ENCODE measurements at places on chromosomes 6 and 20.

DNA sequence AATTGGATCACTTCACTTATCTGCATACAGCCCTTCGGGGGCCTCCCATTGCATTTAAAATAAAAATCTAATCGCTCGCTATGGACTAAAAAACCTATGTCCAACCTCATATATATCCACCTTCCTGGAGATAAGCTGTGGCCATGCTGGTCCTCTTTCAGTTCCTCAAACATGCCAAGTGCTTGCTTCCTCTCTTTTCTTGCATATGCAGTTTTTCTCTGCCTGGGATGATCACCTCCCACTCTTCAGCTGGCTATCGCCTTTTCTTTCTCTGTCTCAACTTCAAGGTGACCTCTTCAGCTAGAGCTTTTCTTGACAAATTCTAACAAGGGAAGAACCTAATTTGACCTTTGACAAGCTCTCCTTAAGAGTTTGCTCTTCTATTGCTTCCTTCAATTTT is 5.6 kb upstream of the TFB1M start:
- DNase-seq, result no peak

DNA sequence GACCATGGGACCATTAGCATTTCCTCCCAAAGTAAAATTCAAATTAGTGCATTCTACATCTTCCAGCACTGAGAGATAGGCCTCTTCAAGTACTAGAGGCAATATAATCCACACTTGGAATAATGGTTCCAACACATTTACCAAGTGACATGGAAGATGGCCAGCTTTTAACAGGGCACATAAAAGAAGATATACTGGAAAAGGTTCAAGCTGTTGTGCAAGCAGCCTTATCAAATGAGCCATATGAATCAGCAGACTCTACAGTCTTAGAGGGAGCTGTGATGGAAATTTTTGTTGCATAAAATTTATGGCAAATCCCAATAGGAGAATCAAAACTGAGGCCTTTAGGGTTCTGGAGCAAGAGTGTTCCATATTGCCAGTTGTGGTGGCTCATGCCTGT is 526.6 kb upstream of the IRAK1BP1 start:
- no peak for DNase-seq

DNA sequence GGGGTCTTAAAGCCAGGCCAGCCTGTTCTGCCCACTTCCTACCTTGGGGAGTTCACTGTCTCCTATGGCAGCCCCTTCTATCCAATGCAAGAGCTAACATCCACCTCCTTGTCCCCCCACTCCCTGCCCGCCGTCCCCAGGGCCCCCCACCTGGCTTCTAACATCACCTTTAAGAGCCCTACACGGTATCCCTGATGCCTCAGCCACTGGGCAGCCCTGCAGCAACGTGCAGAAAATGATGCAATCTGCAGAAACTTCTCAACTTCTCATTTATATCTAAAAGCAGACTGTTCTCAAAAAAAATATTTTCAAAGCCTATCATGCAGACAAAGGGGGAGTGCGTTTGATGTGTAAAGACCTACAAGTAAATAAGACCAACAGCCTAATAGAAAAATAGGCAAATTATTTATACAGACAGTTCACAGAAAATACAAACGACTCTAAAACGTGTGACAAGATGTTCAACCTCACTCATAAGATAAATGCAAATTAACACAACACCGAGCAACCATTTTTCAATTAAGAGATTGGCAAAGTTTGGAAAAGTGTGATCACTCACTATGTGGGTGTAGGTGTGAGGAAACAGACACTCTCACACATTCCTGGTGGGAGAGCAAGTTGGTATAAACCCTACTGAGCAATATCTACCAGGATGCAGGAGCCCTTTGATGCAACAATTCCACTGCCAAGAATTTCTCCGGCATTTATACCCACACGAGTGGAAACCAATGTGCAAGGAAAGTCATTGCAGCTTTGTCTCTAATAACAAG is 15.1 kb upstream of the HCK start:
- no peak for DNase-seq

DNA sequence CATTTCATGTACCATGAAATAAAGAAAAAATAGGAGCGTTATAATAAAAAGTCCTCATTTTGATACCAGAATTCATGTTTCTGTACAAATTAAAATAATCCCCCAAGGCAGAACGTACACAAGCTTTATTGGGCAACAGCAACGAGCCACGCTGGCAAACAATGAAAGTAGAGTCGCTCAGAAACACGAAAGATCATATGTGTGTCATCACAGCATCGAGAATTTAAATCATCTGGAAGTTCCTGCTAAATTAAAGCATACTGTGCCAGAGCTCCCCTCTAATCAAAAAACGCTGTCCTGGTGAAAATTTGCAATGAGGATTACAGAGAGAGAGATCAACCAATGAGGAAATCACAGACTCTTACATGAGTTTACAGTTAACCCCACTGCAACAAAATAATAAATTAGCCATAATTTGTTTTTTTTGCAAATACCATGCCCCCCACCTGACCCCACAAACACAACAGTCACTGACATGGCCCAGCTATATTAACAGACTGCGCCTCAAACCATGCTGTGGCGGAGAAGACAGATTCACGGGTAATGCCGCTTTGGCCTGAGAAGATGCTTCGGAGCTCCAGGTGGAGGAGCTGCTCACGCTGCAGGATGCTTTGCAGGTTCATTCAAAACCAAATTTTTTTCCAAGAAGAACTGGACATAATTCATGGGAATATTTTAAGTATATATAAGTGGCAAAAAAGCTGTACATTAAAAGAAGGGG is 54.3 kb upstream of the NFATC2 start:
- no peak for DNase-seq

DNA sequence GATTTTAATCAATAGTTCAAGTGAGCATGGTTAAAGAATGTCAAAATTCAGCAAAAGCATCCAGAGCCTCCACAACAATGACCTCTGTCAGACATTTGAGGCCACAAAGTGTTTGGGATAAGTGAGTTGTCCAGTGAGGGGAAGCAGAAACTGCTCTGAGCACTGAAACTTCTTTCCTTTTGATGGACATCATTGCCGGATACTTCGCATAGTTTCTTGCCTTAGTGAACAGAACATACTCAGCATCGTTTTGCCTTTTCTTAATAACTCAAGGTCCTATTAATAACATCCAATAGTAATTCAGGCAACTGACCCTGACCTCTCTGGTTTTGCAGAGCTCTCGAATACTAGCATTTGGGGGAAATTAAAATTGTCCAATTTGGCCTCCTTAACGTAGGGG is 78.6 kb downstream of the EDN3 start:
- no peak for DNase-seq

All from central memory CD4-positive, alpha-beta T cell (primary cell).